ENCODE measurements at places on chromosomes 1 and 21.

- peak; percentile 23 for DNase-seq
These were observed 317.6 kb downstream of the BACH1 start for GRCh38 chr21:29616209-29616751.

DNA sequence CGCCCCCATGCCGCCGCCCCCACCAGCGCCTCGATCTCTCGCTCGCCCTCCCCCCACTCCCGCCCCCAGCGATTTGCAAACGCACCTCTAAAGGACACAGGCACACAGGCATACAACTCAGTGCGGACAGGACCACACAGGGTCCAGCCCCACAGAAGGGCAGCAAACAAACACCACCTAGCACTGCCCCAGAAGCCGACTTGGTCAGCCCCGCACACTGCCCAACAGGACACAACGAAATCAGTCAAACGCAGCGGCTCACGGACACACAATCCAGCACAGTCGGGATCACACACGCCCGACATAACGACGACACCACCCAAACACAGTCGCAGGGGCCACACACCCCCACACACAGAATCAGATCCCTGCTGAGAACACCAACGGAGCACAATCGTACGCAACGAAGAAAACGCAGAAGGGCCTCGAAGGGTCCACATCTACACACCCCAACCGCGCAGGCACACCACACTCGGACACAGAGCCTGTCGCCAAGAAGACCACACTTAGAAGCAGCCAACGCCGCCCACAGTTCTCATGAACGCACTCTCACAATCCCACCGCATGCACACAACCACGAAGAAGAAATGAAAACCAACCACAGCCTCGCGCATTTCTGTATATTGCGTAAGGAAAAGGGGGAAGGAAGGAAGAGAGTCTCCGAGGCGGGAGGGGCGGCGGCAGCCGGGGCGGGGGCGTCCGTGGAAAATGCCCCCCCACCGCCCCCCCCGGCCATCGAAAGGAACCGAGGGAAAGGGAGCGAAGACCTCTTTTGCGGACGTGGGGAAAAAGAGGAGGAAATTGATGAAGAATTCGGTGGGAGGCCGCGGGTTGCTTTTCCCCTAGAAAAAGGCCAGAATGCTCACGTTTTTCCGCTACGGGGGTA, 481 bp downstream of the TAL1 start:
- peak; percentile 55 for DNase-seq

- DNase-seq: no peak
These were observed 512.1 kb downstream of the LMO4 start for GRCh38 chr1:87840767-87841166.

- no peak for DNase-seq
These were observed 32.0 kb upstream of the SLC30A1 start for GRCh38 chr1:211610779-211611556.

DNA sequence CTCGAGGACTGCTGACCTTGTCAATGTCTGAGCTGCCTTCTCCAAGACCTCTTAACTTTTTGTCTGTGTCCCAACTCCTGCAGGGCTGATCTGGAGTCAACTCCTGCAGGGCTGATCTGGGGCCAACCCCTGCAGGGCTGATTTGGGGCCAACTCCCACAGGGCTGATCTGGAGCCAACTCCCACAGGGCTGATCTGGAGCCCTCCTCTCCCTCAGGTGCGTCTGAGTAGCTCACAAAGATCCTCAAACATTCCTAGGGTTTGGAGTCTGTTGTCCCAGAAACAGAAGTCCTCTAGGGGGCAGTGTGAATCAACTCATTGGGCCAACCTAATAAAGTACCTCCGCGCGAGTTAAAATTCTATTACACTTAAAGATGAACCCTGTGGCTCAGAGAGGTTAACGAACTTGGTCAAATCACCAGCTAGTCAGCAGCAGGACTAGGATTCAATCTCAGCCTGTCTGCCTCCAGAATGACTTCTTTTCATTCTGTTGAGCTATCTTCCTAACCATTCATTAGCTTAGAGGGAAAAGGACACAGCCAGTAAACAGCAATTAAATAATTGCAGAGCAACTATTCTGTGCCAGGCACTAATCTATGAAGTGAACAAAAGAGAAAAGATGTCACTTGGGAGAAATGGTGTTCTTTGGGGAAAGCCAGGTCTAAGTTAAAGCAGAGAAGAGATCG, 17.2 kb upstream of the RLF start:
- peak; percentile 78 for DNase-seq

DNA sequence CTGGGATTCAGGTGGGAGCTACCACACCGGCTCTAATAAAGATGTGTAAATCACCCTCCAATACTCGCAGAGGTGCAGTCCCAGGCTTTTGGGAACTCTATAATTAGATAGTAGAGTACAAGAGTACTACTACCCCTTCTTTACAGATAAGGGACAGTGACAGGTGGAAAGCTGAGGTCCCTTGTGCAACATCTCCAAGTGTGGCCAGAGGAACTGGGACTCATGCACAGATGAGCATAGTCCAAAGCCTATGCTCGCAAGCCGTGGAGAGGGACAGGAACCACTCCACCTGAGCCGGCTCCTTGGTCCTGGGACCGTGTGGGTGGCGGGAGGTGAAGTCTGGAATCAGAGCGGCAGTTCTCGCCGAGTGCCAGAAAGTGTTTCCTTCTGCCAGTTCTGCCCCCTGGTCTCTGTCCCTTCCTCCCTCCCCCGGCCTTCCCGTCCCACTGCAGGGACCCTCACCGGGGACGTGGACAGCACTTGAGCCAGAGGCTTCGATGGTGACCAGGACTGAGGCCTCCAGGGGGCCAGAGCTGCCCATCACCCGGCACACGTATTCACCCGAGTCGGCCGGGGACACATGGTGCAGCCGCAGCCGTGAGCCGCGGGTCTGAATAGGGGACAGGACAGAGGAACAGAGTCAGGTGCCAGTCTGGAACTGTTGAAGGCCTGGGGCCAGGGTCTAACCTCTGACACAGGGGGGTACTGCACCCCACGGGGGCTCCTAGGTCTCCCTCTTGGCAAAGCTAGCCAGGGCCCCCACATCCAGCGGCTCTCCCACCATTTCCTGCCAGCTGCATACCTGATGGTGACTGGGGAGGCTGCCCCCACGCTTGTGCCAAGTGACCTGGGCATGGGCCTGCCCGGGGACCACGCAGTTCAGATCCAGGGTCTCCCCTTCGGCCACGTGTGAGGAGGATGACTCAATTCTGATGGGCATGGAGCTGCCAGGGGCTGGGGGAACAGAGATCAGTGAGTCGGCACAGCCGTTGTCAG, 33.9 kb downstream of the LDLRAD2 start:
- DNase-seq: no peak

DNA sequence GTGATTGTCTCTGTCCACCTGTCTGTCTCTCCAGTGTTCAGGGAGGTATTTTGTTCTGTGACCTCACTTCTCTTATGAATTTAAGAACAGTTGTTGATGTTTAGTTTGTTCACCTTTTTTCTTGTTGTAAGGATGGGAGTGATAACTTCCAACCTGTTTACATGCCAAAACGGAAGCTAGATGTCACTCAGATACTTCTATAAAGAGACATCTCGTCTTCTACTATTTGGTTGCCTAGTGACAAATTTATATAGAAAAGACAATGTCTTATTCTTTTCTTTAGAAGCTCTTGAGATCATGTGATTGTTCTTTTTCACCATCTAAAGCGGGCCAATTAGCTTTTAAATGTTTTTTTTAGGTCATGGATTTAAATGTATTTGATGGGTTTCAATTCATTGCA, 33.8 kb downstream of the PRSS38 start:
- no peak for DNase-seq

GRCh38 chr1:116942344-116942743, 32.6 kb downstream of the PTGFRN start:
- DNase-seq: no peak

- peak; percentile 37 for DNase-seq
These were observed 12.6 kb upstream of the POU2F1 start for GRCh38 chr1:167207940-167208623.

- no peak for DNase-seq
These were observed 30.6 kb downstream of the ZNHIT6 start for GRCh38 chr1:85677656-85678055.

DNA sequence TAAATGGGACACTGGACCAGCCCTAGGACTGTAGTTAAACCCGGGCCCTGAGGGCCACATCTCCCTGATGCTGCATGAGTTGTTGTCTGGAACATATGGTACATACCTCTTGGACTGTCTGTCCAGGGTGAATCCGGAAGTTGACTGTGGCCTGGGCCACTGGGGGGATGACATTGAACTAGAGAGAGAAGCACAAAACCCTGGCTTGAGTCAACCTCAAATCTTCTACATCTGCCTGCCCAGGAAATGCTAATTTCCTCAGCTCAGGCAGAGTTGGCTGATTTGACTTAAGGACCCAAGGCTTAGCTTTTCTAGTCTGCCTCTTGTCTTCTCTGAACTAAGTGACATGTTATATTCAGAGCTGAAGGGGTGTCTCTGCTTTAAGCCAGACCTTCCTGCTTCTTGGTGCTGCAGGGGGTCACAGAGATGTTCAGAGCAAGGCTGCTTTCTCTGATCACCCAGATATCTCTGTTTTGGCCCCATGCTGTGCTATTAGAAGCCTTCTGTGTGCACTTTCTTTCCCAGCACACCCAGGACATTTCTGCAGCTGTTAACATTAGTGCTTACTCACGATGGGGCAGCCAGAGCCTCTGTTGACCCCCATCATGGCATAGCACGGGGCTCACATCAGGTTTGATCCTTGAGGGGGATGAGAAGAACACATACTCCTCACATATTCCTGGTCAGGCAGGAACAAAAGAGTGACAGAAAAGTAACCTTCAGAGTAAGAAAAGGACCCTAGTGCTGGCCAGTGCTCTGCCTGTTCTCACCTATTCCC, 9.6 kb downstream of the PM20D1 start:
- DNase-seq: peak; percentile 26

DNA sequence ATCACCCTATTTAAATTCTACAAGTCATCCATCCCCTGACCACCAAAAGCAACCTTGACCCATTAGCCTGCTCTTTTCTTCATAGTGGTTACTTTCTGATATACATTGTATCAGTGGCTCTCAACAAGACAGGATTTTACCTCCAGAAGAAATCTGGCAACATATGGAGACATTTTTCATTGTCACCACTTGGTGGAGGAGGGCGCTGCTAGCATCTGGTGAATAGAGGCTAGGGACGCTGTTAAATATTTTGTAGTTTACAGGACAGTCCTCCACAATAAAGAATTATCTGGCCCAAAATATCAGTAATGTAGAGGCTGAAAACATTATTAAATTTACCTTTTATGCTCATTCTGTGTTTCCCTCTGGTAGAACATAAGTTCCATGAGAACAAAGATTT, 6.1 kb downstream of the HSPA13 start:
- no peak for DNase-seq

GRCh38 chr1:42740851-42741580, 980 bp upstream of the CLDN19 start:
- DNase-seq: no peak

DNA sequence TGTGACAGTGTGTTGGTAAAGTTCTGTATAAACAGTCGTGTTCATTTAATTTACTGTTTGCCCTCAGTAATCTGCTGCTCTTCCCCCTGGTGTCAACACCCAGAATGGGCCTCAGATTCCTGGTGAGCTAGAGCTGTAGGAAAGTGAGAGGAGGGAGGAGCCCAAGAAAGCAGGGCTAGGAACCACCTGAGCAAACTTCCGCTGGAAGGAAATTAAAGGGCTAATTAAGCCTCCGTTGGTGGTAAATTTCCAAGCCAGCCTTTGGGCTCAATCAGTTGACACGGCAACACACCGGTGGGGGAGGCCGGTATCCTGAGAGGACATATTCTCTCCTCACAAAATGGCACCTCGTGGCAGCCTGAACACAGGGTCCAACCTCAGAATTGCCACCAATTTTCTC, 32.9 kb downstream of the RAB3B start:
- no peak for DNase-seq

DNA sequence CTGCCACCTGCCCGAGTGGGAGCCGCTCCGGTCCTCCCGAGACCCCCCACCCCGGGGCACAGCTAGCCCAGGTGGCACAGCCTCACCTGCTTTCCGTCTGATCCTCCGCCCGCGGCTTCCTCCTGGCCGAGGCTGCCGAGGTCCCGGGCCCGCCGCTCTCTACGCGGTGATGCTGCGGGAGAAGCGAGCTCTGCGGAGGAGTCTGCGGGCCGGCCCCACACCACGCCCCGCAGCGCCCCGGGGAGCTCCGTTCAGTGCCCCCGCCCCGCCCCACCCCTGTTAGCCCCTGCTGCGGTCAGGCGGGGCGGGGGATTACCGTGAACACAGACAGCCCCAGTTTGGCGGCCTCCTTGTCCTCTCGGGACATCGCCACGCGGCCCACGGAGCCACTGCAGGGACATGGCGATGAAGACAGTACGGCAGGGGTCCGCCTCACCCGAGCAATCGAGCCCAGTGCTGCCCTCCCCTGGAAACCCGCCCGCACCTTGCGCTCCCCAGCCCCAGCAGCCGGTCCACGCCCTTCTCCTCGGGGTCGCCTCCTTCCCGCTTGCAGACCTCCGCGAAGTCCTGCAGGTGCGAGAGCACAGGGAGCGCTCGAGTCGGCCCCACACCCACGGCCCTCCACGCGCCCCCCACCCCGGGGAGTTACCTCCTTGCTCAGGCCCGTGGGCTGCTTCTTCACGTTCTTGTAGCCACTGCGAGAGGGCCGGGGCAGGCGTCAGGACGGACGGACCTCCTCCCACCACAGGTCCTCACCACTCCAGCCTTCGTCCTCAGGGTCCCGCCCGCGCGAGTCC, 933 bp downstream of the C1orf35 start:
- DNase-seq: peak; percentile 32

GRCh38 chr21:39567180-39567972, 45.4 kb upstream of the B3GALT5 start:
- DNase-seq: no peak

GRCh38 chr1:217115404-217116380, 392.5 kb upstream of the ESRRG start:
- no peak for DNase-seq

- no peak for DNase-seq
These were observed 405.1 kb downstream of the VAV3 start for GRCh38 chr1:107559881-107560280.

DNA sequence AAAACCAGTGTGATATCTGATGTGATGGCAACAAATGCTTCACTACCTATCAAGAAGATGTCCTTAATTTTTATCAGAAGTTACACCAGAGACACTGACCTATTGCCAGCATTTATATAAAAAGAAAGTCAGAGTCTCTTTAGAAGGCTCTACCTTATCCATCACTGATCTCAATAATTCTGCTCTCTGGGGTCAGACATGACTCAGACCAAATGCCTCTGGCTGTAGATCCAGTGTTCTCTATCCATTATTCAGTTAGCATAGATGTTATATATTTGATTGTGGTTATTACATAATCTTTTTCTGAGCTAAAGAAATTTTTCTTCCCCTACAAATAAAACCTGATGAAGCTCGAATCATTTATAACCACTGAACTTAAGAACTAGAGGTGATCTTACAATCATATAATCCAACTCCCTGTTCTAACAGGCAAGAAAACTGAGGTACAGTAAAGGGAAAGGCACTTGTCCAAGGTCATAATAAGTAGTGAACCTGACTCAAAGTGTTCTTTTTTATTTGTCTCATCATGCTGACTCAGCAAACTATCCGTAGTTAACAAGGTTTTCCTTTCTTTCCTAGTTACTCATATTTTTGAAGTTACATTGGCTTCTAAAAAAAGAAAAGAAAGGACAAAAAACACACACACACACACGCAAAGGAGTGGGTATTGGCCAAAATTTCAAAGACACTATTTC, 43.6 kb upstream of the ESRRG start:
- no peak for DNase-seq

Data from choroid plexus epithelial cell (primary cell).